ENCODE measurements at places on chromosomes 7 and 10.

GRCh38 chr7:20577441-20578071, 37.9 kb upstream of the ABCB5 start:
- DNase-seq: no peak

- DNase-seq: peak; percentile 35
Observed at GRCh38 chr10:21675157-21675796, 141.2 kb downstream of the MLLT10 start.

DNA sequence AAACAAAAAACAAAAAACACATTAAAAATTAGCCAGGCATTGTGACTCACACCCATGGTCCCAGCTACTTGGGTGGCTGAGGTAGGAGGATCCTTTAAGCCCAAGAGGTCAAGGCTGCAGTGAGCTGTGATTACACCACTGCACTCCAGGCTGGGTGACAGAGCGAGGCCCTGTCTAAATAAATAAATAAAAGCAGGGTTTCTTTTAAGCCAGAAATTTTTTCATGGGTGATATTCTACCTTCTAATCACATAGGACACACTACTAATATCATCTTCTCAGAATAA, 14.2 kb upstream of the SVIL start:
- no peak for DNase-seq

GRCh38 chr10:89274928-89275327, 23.4 kb upstream of the LIPA start:
- DNase-seq: no peak

DNA sequence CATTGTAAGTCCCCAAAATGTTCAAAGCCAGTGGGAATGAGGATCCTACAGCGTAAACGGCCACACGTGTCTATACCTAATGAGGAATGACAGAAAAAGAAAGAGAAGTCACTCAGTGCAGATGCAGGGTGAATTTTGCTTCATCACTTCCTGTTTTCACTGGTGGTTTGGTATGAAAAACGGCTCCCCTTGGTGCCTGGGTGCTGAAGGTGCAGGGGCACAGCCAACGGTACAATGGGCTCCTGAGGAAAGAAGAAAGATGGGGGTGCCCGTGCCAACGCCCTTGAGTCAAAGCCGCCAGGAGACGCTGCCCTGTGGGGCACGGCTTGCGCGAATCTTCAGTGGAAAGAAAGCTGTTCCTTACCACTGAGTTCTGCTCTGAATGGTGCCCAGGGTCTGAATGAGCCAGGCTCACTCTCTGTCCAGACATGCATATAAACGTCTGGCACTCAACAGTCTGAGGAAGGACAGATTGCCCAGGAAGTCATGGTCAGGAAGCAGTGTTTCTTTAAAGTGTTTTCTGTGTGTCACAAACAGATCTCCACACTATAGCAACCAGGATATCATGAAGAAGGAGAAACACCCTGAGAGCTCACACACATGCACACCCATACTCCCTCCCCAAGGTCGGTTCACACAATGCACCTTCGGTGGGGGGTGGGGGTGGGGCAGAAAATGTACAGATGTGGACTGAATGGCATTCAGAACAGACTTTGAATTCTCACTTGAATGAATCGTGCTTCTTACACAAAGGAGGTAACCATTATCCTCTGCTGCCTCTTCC, 105.8 kb downstream of the ELMO1 start:
- peak; percentile 90 for DNase-seq

DNA sequence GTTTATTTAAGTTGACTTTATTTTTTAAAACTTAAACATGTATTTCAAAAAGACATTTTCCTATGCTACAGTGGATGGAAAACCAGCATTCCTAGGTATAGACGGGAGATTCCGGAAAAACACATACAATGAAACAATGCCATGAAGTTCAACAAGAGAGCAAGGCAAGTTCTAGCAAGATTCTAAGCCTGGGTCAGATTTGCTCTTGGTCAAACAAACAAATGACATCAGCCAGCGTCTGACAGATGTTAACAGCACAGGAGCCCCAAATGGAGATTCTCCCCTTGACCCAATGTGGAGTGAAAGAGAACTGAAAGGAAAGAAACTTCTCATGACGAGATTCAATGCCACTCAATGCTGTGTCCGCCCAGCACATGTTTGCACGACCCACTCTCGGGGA, 149.9 kb downstream of the NEURL1 start:
- no peak for DNase-seq

DNA sequence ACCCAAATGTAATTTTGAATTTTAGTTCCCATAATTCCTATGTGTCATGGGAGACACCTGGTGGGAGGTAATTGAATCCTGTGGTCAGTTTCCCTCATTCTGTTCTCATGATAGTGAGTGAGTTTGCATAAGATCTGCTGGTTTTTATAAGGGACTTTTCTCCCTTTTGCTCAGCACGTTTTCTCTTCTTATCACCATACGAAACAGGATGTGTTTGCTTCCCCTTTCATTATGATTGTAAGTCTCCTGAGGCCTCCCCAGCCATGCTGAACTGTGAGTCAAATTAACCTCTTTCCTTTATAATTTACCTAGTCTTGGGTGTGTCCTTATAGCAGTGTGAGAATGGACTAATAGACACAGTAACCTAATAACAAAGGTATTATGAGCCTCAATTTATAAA, 36.1 kb upstream of the ZNF736 start:
- no peak for DNase-seq

- DNase-seq: no peak
Observed at GRCh38 chr10:13699216-13699615, 112.5 kb downstream of the PRPF18 start.

- DNase-seq: no peak
Observed at GRCh38 chr7:84688671-84689070, 494.1 kb upstream of the SEMA3A start.

DNA sequence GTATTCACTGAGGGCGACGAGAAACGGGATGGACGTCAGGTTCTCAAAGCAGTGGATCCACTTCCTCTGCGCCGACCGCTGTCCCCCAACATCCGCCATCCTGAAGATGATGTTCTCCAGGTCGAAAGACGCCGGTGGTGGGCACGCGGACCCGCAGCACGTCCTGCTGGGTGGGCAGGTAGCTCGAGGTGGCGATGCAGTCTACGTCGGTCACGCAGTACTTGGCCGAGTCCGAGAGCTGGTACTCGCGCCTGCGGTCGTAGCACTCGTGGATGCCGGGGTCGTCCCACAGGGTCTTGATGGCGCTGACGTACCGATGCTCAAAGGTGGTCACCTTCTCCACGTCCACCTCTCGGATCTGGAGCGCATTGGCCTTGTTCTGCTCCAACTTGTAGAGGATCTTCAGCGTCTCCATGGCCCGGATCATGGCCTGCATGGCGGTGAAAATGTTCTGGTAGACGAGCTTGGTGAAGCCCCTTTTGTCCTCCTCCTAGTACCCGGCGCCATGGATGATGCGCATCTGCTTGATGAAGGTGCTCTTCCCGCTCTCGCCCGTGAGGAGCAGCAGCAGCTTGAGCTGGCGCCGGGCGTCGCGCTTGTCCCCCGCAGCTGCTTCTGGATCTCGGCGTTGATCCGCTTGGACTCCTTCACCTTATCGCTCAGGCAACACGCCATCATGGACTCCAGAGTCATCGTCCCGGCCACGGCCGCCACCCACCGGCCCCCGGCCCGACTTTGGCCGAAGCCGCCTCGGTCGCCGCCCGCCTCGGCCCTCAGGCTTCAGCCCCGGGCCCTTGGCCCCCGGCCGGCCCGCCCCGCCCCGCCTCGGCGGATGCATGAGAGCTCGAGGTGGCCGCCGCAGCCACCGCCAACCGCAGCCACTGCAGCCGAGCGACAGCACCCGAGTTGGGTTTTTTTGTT, 122.9 kb upstream of the KCTD7 start:
- DNase-seq: peak; percentile 28

GRCh38 chr10:16681521-16681920, 135.7 kb downstream of the RSU1 start:
- DNase-seq: no peak

GRCh38 chr10:48442090-48442808, 135.8 kb downstream of the MAPK8 start:
- DNase-seq: no peak

GRCh38 chr10:61480208-61480607, 27.0 kb upstream of the TMEM26 start:
- no peak for DNase-seq
